Activated CD8-positive, alpha-beta T cell treated with anti-CD3 and anti-CD28 coated beads for 36 hours (primary cell): ENCODE measurements at places on chromosomes 3 and 15.

DNA sequence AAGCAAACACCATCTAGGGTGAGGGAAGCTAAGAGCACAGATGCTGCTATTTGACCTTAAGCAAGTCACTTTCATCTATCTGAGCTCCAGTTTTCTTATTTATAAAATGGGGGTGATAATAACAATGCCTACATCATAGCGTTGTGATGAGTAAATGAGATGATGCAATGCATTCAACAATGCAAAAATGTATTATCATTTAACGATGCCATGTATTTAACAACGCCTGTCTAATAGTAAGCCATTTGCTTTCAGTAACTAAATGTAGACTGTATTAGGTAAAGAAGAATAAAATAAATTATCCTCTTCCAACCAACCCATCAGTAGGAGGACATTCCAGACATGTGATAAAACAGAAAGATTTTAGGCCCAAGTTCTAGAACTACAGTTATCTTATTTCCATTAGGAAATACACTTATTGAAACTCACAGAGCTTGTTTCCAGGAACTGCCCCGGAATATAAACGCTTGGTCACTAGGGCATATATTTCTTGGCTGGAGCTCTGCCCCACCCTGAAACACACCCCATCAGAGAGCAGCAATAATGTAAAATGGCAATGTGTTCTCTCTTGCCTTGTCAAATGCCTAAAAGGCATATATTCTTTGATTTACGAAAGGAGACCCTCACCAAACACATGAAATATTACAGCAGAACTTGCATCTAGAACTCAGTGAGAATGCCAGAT lies 128.3 kb downstream of the LIPC start:
- DNase-seq = no peak
- H3K27me3 ChIP-seq = no peaks in the 10 kb centered on the region
- no peaks in the 10 kb centered on the region for H3K36me3 ChIP-seq
- no peak overlapping the region for H3K27ac ChIP-seq
- no peak overlapping the region for H3K4me3 ChIP-seq

GRCh38 chr3:181756645-181757297 lies 45.0 kb downstream of the SOX2 start:
- H3K27me3 ChIP-seq = peaks cover 10% of the 10 kb centered on the region
- no peak overlapping the region for H3K4me3 ChIP-seq
- H3K27ac ChIP-seq = no peak overlapping the region
- H3K4me1 ChIP-seq = no peaks in the 10 kb centered on the region

DNA sequence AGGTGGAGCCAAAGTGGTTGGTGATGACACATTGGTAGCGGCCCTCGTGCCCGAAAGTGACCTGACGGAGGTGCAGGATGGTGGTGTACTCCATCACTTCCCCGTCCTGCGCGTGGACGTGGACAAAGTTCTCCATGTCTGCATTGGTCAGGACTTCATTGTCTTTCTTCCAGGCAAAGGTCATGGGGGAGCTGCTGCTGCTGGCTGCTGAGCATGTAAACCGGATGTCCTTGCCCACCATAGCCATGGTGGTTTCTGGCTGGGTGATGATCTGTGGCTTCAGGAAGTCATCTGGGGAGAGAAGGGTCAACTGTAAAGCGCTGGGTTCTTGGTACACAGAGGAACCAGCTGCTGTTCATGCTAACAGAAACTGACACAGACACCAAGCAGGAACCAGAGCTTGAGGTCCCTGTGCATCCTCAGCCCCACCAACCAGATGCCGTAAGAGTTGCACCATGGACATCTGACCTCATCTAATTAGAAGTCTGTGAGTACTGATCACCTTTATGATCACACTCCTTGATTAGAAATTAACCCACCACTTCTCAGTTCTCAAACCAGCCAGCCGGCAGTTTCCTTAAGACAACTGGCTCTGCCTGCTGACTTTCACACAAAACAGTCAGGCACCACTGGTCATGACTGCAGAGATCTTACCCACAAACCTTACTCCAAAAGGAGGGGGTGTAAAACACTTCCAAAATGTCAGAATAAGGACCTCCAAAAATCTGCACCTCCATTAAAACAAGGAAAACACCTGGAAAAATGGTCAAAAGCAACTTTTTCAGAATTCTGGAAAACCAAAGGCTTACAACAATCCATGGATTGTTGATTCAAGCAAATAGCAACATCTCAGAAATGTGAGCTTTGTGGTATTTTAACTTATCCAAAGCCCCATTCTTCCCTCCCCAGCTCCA lies 114.6 kb downstream of the LRIG1 start:
- H3K4me1 ChIP-seq = peaks cover 28% of the 10 kb centered on the region
- no peak for DNase-seq
- peak overlapping the region; percentile 9 for H3K27ac ChIP-seq
- no peaks in the 10 kb centered on the region for H3K27me3 ChIP-seq
- no peak overlapping the region for H3K4me3 ChIP-seq

DNA sequence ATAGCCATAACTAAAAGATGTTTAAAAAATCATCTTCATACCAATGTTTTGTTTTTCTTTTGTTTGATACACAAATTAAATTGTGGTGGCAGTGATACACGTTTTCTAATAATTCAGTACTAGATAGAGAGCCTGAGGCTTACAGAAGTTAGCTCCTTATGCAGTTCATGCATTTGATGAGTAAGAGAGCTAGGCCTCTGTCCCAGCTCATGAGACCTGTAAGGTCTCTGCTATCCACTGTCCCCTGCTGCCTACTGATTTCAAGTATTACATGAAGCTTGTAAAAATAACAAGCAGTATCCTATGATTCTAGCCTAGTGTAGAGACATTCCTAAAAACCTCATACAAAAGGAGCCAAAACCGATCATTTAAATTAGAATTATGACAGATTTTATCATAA lies 144.5 kb downstream of the MBNL1 start:
- H3K27ac ChIP-seq = peak overlapping the region; percentile 49
- no peak overlapping the region for H3K4me3 ChIP-seq
- DNase-seq = no peak
- H3K4me1 ChIP-seq = peaks cover 58% of the 10 kb centered on the region

DNA sequence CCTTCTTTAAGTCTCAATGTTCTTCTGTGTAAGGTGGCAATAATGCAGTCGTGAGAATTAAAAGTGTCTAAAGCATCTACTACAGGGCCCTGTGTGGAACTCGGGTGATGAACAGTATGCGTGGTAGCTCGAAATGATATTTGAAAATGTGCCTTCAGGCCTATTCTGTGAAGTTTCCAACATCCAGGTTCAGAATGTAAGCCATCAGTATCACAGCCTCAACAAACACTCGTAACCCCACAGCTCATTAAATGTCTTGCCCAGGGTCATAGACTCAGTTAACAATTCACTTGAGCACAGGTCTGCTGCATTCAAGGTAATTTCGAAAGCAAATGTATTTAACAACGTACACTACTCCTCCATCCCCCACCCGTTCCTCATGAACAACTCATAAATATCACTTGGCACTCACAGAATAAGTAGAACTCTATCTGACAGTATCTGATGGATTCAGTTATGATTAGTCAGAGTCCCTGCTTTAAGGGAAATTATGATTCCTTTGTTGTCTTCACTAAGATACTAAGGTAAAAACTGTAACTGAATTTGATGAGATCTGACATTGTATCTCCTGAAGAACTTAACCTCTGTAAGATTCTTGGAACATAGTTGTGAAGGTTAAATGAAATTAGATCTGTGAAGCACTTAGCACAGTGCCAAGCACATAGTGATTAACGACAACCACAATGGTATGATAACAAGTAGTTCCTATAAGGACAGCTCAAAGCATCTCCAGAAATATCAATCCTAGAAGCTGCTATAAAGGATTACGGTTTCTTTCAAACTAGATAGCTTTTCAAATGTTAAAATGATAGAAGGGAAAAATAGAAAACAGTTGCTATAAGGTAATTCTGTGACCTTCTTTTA lies 642.3 kb downstream of the TBL1XR1 start:
- H3K4me3 ChIP-seq = no peak overlapping the region
- no peaks in the 10 kb centered on the region for H3K4me1 ChIP-seq
- no peaks in the 10 kb centered on the region for H3K27me3 ChIP-seq
- DNase-seq = no peak
- H3K36me3 ChIP-seq = no peaks in the 10 kb centered on the region
- no peak overlapping the region for H3K27ac ChIP-seq

DNA sequence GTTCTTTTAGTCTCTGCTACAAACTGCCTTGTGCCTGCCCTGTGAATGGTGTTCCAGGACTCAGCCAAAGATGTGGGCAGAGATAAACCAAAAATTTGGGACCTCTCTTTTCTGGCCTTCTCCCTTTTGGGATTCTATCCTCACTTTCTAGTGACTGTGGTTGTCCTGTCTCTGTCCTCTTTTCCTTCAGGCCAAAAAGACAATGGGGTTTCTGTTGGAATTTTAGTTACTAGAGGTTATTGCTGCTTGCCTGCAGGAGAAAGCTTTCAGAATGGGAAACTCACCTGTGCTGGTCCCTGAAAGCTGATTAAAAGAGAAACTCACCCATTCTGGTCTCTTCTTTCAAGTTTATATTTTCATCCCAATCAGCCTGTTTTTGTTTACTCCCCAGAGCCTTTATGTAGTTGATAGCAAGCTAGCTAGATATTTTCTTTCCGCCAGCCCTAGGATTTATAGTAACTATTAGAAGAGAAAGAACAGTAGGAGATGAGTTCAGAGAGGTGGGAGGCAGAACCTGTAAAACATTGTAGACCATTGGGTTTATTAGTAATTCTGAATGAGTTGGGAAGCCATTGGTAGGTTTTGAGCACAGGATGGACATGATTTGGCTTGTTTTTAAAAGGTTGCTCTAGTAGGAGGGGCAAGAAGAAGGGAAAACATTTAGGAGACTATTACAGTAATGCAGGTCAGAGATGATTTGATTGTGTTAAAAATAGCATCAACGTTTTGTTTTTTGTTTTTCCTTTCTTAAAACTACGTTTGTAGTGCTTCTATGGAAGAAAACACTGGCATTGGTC lies 138.9 kb downstream of the TCF12 start:
- no peaks in the 10 kb centered on the region for H3K36me3 ChIP-seq
- H3K4me1 ChIP-seq = peaks cover 48% of the 10 kb centered on the region
- no peak overlapping the region for H3K27ac ChIP-seq
- no peaks in the 10 kb centered on the region for H3K27me3 ChIP-seq
- no peak for DNase-seq
- no peak overlapping the region for H3K4me3 ChIP-seq

- H3K4me3 ChIP-seq = no peak overlapping the region
- no peaks in the 10 kb centered on the region for H3K4me1 ChIP-seq
- no peaks in the 10 kb centered on the region for H3K36me3 ChIP-seq
- peaks cover 2% of the 10 kb centered on the region for H3K27me3 ChIP-seq
- DNase-seq = no peak
Measured at GRCh38 chr3:159732172-159733111, 256.2 kb upstream of the IL12A start.

DNA sequence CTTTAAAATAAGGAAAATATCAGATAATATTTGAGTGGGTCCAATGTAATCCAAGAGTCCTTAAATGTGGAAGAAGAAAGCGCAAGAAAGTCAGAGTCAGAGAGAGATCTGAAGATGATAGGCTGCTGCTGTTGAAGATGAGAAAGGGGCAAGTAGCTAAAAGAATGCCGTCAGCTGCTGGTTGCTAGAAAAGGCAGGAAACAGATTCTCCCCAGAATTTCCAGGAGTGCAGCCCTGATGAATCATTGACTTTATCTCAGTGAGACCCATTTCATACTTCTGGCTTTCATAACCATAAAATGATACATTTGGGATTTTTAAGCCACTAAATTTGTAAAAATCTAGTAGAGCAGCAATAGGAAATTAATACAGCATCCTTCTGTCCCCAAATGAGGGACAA lies 7.5 kb upstream of the CHMP2B start:
- no peak for DNase-seq
- no peaks in the 10 kb centered on the region for H3K4me1 ChIP-seq
- H3K4me3 ChIP-seq = no peak overlapping the region
- peaks cover 22% of the 10 kb centered on the region for H3K27me3 ChIP-seq
- no peak overlapping the region for H3K27ac ChIP-seq
- no peaks in the 10 kb centered on the region for H3K36me3 ChIP-seq

DNA sequence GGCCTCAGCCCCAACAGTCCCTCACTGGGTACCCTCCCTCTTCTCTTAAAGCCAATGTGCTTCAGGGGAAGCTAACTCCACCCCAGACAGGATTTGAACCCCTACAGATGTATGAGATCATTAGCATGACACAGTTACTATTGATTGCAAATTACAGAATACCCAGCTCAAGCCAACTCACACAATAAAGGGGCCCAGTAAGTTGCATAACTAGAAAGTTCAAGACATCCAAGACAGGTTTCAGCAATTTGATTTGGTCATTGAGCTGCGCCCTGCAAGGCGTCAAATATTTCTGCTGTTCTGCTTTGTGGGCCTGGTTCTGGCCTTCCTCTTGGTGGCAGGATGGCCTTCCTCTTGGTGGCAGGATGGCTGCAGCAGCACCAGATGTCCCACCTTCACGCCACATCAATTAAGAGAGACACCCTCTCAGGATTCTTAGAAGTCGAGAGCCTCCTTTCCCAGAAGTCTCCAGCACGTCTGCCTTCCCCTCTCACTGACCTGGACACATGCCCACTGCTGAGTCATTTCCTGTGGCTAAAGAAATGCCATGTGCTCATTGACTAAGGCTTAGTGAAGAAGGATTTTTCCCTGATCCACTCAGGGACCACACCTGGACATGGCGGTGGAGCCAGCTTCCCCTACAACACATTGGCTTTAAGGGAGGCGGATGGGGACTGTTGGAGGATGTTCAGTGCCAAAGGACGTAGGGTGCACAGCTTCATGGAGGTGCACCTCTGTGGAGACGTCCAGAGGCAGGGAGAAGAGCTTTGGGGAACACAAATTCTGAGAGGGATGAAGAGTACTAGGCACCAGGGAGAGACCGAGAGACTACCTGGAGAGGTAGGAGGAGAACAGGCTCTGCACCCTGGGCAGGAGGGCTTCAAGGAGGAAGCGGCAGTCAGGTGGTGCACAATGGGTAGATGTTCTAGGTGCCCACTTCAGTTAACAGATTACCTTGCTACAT lies 49.1 kb downstream of the DNASE1L3 start:
- no peak overlapping the region for H3K27ac ChIP-seq
- no peaks in the 10 kb centered on the region for H3K27me3 ChIP-seq
- no peak overlapping the region for H3K4me3 ChIP-seq
- H3K4me1 ChIP-seq = peaks cover 7% of the 10 kb centered on the region
- DNase-seq = no peak

DNA sequence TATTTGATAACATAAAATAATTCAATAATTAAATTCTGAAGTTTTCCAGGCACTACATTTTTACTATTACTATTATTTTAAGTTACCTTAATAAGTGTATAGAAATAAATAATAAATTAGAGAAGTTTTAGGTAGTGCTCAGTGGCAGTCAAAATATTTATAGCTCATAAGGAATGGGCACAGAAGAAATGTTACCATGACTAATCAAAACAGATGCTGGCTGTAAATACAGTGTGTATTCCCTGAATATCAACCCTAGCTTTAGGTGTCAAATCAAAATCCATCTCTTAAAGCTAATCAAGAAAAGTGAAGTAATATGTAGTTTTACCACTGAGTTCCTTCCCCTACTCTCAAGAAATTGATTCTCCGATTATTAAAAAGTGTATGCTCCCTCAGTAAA lies 35.5 kb downstream of the ZBTB20 start:
- H3K27ac ChIP-seq = no peak overlapping the region
- no peak for DNase-seq
- no peak overlapping the region for H3K4me3 ChIP-seq

- H3K4me1 ChIP-seq = no peaks in the 10 kb centered on the region
- no peak overlapping the region for H3K4me3 ChIP-seq
- H3K27ac ChIP-seq = no peak overlapping the region
- no peak for DNase-seq
Measured at GRCh38 chr3:117893001-117893400, 1141.6 kb downstream of the IGSF11 start.
